ENCODE measurements at places on chromosomes 6 and 20.

DNA sequence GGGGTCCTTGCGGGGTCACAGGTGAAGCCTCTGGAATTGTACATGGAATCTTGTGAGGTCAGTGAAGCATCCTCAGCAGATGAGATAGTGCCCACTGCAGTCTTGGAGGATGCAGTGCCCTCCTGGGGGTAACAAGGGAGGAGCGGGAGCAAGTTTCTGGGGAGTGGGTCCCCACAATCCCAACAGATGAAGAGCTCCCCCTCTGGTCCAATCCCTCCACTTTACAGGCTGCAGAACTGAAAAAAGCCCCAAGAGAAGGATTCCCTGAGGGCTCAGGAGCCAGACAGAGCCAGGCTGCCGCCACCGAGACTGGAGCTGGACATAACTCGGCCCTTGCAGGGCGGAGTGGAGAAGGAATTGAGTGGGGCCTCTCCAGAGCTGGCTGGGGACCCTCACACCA, 52.4 kb downstream of the TTI1 start:
- DNase-seq: no peak

DNA sequence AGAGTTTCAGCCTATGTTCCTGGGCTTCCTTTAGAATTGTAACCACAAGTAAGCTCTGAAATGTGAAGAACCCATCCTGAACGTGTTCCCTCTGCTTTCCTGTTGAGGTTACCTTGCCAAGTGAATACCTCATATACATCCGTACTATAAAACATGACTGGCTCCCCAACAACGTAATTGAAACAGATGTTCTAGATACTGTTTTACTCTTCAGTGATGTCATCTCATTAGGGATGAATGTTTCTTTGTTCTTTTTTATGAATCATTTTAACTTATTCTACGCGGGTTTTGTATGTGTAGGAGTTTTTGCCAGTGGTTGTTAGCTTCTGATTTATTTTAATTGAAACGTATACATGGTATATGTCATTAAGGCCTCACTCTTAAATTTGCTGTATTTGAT, 166.8 kb downstream of the SAMD5 start:
- DNase-seq: no peak

GRCh38 chr20:34522969-34523871, 7.0 kb downstream of the DYNLRB1 start:
- DNase-seq: peak; percentile 86

- no peak for DNase-seq
Observed at GRCh38 chr6:56852260-56853010, 102.5 kb upstream of the BEND6 start.

- peak; percentile 63 for DNase-seq
Observed at GRCh38 chr6:116111552-116112528, 11.2 kb downstream of the NT5DC1 start.

DNA sequence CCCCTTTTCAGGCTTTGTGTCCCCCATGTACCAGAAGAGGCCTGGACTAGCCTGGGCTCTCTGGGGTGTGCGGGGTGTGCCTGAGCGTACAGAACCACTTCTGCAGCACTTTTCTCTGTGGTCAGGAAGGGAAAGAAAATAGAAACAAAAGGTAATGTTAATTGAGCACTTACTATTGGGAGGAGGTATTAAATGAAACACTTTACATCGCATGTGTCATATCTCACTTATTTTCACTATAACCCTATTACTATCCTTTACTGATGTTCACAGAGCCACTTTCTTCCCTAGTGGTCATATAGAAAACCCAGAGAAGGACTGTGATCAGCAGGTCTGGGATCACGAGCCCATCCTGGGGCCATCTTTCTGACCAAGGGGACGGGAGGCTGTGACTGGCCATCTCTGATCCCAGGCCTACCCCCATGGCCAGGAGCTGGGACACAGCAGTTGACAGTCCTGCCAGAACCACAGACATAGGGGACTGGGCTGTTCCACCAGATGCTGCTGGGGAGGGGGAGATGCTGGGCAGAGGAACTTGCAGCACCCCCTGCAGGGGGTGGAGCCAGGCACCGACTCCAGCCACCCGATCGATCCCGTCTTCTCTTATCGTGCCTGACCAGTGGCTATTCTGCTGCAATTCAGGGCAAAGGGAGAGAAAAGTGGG, 107.6 kb downstream of the VEGFA start:
- no peak for DNase-seq

GRCh38 chr6:143701349-143702234, 23.8 kb downstream of the PHACTR2 start:
- peak; percentile 12 for DNase-seq

GRCh38 chr20:57449398-57450354, 58.5 kb downstream of the RBM38 start:
- DNase-seq: no peak

- no peak for DNase-seq
Observed at GRCh38 chr20:13037727-13038126, 29.0 kb downstream of the SPTLC3 start.

DNA sequence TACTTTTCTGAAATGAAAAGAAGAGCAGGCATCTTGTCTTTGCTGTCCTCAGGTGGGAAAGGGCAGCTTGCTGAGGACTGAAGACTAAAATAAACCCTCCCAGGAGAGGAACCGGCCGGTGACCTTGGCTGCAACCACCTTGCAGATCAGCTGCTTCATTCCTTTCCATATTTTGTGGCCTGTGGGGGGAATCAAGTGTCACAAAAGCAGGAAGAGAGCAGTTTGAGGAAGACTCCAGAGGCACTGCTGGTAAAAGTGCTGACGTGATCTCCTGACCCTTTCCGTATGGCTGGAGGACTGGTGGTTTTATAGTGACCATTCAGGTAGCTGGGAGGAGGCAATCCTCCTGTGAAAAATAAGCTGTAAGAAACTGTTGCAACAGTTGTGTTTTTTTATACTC, 157.0 kb downstream of the PLCB4 start:
- no peak for DNase-seq

DNA sequence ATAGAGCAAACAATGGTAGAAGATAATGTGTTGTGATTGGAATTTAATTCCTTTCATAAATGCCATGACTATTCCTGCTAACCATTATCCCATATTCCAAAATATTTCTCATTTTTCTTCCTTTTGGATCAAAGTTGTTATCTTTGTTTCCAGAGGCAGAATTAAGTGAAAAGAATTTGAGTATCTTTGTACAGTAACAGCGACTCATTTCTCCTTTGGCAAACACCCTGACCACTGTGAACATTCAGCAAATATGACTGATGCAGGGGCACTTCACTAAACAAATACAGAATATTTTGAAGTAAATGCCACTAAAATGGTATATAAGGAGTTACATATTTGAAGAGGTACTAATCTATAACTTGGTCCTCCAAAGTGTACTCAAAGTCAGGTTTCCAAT, 105.0 kb upstream of the LAMP5 start:
- DNase-seq: no peak

DNA sequence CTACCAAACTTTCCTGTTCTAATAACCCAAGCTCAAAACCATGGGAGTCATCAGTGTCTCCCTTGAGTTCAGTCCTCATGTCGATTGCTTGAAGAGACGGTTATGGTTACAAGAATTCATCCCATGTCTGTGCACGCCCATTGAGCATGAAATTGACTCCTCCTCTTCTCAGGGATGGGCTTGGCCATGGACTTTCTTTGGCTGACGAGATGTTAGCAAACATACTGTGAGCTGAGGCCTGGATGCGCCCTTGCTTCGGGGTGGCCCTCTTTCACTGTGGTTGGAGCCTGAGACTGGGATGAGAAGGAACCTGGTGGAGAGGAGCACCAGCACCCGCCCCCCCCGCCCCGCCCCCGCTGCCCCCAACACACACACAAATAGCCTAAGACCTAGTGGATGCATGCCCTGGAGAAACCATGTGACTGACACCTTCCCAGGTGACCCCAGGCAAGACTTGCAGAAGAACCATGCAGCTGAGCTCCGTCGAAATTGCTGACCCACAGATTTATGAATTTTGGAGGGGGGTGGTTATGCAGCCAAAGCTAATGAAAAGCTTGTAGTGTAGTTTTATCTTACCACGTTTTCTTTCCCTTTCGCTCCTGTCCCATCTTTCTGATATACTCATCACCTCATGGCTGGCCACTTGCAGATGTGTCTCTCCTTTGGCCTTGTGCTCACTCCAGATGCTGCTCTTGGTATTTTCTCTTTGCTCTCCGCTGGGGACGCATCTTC, 231.4 kb downstream of the CDH4 start:
- DNase-seq: no peak

DNA sequence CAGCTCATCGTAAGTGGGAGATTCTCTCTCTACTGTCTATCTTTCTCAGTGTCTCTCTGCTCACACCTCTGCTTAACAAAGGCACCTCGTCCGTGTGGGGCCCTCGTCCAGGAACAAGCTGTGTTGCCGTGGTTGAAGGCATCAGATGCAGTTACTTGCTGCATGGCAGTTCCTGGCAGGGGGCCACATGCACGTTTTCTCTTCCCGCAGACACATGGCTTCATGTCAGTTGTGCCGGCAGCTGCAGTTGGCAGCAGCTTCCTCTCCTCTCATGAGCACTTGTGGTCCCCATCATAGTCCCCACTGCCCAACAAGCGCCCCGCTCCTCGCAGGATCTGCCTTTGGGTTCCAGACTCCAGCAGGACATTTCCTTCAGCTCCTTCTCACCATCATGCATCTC, 7.1 kb upstream of the AFDN start:
- DNase-seq: no peak

DNA sequence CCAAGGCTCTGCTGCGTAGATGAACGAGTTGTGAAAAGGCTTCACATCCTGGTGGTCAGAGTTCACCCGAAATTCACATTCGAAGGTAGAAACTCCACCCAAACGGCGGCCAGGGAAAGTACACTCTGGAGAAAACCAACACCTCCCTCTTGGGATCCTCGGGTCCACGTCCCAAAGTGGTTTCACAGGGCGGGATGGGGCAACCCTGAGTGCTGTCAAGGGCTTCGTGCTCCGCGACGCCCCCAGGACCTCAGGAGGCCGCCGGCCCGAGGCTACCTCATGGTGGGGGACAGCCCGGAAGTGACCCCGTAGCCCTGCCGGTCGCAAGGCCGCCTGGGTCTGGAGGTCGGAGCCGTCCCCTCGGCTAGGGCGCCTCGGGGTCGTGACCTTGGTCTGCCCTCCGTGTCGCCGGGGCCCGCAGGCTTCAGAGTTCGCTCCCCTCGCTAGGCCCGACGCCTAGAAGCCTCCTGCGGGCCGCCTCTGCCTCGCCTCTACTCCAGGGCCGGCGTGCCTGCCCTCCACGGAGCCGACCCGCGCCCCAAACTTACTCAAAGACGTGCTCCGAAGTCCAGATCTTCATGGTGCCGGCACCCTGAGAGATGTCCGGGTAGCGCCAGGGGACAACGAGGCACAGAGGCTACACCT, at the start of gene PRELID3B:
TSS of gene PRELID3B (minus strand) at position 636 of the 645 bp plus-strand sequence. CDS start at position 580, 56 bp downstream.
- DNase-seq: peak; percentile 54

GRCh38 chr20:32448306-32449056, 90.3 kb downstream of the ASXL1 start:
- DNase-seq: no peak

GRCh38 chr20:35062478-35062877, 30.1 kb downstream of the TRPC4AP start:
- DNase-seq: no peak

DNA sequence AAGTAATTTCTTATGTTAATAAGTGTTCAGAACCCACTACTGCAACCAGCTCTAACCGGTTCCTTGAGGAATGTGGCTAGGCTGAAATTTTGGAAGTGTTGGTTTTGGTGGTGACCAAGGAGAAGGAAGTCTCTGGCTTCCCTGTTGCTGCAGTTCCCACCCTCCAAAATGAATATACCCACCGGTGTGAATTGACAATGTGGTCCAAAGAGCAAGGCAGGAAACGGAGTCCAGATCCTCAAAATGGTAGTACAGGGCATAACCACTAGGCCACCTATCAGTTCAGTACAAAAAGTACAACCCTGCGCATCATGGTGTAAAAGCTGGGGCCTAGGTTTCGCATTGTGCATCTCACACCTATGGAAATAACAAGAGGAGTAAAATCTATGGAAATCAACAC, 2.8 kb downstream of the ADNP start:
- no peak for DNase-seq

DNA sequence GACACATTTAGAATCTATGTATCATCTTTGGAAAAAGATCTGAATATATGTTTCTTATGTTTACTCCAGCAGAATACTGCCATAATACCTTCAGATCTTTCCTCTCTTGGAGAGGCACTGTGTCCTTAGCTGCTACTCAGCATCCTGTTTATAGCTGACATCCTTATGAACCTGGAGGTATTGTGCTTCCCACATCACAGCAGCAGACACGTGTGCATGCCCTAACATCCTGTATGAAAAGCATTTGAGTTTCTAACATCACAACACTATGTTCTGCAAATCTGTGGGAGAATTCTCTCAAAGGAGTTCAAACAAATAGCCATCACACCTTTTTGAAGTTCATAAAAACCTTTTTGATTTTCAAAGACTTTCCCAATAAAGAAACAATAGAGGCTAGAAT, 216.0 kb downstream of the GJA1 start:
- no peak for DNase-seq

DNA sequence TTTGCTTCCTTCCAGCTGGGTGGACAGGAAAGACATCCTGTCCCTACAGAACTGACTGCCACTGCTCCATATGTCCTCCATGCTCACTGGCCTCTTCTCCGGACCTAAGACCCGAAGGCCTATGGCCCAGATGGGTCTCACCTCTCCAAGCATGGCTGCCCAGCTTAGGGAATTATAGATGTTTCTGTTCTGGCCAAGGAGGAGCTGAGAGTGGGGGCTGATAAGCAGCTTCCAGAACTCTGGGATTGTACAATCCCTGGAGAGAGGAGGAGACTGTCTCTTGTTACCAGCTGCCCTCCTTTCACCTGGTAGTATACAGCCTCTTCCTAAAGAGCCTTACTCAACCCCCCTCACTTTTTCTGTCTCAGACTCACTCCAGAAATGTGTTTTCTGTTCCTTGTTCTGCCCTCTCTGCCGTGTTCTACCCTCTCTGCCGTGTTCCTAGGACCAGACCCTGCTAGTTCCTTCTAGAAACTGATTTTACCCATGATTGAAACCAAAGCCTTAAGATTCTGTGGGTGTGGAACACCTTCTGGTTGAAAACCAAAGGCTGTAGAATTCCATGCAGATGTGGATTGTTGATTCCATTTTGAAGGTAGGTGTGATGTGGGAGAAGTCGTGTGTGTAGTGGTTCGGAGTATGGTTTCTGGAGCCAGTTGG, 28.7 kb downstream of the ANKS1A start:
- peak; percentile 39 for DNase-seq

DNA sequence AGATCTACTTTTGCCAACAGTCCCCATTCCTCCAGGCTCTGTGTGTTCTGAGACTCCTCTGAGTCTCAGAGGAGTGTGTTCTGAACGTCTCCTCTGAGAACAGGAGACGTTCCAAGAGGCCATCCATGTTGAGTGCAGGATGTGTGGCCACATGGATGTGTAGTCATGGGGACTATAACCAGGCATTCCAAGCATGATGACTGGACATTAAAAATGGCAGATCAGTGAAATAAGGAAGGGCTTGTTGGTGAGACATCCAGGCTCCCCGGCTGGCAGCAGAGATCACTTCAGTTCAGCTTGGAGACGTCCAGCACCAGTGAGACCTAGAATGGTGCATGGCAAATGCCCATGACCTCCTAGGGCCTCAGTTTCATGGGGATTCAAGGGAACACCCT, 34.3 kb upstream of the POU5F1 start:
- DNase-seq: no peak

GRCh38 chr20:63172726-63173125, 43.2 kb downstream of the YTHDF1 start:
- peak; percentile 72 for DNase-seq
